Endothelial cell (in vitro differentiated cells): ENCODE measurements at places on chromosomes 2 and 18. TPM values are rescaled to one million over a fixed set of nuclear protein-coding genes. Genes with fewer than 3 reads are reported as not detected.

The SLC23A3 gene
- total RNA-seq: 1.7 TPM

The PDE11A gene
- total RNA-seq: 1.7 TPM

The PARD6G gene
- total RNA-seq: 10.4 TPM

The LRATD1 gene
- 37.6 TPM for total RNA-seq

The APLF gene
- 12.9 TPM for total RNA-seq

The CFC1 gene
- 1.2 TPM for total RNA-seq

The TEKT4 gene
- total RNA-seq: not detected

The CLK1 gene
- 92.6 TPM for total RNA-seq

The LIMS4 gene
- 10.1 TPM for total RNA-seq

The FN1 gene
- total RNA-seq: 1,159 TPM

The CHRND gene
- not detected for total RNA-seq

The PDE1A gene
- 21.6 TPM for total RNA-seq

The CACNB4 gene
- 1.5 TPM for total RNA-seq
